Mesenteric fat pad (tissue), 1 donor: ENCODE measurements at places on chromosomes 16 and 17.

DNA sequence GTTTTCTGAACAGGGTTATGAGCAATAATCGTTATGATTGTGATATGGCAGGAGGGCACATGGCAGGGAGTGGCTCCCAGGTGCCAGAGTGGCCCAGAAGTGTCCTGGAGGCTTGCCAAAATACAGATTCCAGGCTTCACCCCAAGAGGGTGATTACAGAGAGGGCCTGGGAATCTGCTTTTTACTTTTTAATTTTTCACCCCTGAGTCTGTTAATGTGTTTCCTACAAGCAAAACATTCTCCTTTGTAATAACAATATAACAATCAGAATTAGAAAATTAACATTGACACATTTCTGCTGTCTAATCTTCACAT is 212.4 kb downstream of the SNX29 start:
- no peak for DNase-seq

DNA sequence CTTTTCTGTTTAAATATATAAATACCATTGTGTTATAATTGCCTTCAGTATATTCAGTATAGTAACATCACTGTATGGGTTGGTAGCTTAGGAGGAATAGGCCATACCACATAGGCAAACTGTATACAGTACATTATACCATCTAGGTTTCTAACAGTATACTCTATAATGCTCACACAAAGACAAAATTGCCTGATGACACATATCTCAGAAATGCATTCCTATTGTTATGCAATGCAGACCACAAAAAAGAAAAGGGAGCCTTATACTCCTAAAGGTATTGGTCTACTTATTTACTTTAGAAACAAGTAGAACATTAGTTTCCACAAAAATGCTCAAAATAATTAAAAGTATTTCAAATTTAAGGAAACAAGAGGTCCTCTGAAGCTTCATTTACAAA is 47.9 kb downstream of the SETD6 start:
- DNase-seq: no peak

- DNase-seq: no peak
These were observed 22.9 kb upstream of the CDH13 start for GRCh38 chr16:82603784-82604411.

- DNase-seq: no peak
These were observed 13.4 kb downstream of the BCO1 start for GRCh38 chr16:81251871-81252270.

DNA sequence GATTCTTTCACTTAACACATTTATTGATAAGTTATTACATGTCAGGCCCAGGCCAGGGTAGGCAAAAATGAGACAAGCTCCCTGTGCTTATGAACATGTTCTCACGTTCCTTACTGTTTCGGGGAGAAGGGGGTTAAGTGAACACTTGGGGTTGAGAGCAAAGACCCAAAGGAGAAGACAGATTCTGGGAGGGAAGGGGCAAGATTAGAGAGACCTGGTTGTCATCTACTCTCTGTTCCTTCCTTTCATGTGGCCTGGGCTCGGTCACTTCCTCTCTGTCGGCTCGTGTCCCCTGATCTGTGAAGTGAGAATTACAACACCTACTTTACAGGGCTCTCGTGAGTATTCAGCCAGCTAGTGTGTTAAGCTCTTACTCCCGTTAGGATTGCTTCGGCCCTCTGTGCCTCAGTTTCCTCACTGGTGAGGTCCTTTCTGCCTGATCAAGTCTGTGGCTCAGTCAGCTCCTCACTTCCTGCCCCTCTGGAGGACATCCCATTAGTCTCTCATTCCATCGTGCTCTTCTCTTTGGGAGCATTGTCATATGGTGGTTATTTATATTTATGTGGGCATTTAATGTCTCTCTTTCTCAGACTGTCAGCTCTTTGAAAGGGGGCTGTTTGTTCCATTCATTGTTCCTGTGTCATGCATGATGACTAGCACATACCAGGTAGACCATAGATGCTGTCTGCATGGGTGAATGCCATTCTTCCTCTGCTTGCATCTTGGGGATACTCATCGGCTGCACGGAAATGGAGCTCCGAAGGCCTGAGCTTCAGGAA is 38.9 kb downstream of the PLCG2 start:
- DNase-seq: no peak

DNA sequence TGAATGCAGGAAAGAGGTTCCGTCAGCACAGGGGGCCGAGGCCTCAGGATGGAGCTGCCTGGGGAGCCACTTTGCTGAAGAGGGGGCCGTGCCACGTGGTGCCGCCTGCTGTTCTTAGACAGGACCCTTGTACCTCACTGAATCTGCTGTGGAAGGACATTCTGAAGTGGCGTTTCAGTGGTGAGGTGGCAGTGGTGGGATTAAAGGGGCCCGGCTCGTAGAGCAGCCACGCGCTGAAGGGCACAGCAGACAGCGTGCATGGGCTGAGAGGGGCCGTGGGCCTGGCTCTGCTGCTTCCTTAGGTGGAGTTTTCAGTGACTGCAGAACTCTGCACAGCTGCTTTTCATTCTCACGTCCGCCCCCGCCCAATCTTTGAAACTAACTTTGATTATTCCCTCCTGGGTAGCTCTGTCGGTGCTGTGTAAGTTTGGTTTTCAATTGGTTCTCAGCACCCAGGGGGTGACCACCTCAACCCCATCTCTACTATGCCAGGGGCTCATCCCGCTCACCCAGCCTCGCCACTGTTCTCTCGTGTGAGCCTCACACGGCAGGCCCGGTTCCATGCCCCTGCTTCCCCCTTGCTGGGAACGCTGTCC is 70.3 kb downstream of the SEC14L1 start:
- DNase-seq: no peak

GRCh38 chr17:76550712-76551615 is 11.1 kb downstream of the PRCD start:
- DNase-seq: no peak

- no peak for DNase-seq
These were observed 12.1 kb downstream of the NDUFAF8 start for GRCh38 chr17:81251094-81251708.

DNA sequence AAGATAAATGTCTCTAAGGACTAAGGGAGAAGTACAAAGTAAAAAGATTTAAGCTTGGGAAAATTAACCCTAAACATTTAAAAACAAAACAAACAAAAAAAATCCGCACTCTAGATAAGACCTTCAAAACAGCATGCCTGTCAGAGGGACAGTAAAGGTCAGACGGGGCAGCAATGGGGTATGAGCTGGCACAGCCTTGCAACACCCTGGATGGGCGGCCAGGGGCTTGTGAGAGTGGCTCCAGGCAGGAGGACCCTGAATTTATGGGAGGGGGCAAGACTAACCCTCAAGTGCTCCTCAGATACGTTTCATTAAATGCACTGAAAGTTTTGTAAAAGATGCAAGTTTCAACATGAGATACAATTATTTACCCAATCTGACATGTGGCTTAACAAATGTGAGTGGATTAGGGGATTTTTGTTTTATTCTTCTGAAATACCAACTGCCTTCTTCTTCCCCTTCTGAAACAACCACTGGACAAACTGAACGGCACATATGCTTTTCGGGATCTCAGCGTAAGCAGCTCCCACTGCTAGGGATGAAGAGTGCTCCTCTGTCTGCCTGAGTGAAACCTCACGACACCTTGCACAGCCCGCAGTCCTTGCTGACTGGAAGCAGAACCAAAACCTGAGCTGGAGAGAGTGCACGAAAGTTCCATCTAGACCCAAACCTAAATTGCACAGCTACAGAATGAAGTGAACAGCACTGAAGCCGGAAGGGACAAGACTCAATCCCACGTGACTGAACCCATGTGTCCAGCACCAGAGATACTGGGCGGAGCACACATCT is 128.4 kb downstream of the ANKRD11 start:
- DNase-seq: no peak

GRCh38 chr16:88208112-88208511 is 174.6 kb upstream of the ZNF469 start:
- DNase-seq: peak; percentile 47

- DNase-seq: no peak
These were observed 71.7 kb upstream of the CBX4 start for GRCh38 chr17:79910985-79911361.

DNA sequence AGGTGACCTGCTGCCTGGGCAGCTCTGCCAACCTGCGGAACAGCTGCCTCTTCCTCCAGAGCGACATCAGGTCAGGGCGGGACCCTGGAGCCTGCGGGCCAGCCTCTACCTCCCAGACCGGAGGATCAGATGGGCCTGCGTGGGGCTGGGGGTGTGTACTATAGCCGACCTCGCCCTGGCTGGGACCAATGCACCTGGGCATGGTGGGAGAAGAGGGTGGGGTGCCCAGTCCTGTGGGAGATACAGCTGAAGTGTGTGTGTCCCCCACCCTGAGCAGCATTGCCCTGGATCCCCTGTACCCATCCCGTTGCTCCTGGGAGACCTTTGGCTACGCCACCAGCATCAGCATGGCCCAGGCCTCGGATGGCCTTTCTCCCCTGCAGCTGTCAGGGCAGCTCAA is 19.3 kb downstream of the CASKIN2 start:
- no peak for DNase-seq

- no peak for DNase-seq
These were observed 8.9 kb downstream of the C17orf78 start for GRCh38 chr17:37384560-37385149.

DNA sequence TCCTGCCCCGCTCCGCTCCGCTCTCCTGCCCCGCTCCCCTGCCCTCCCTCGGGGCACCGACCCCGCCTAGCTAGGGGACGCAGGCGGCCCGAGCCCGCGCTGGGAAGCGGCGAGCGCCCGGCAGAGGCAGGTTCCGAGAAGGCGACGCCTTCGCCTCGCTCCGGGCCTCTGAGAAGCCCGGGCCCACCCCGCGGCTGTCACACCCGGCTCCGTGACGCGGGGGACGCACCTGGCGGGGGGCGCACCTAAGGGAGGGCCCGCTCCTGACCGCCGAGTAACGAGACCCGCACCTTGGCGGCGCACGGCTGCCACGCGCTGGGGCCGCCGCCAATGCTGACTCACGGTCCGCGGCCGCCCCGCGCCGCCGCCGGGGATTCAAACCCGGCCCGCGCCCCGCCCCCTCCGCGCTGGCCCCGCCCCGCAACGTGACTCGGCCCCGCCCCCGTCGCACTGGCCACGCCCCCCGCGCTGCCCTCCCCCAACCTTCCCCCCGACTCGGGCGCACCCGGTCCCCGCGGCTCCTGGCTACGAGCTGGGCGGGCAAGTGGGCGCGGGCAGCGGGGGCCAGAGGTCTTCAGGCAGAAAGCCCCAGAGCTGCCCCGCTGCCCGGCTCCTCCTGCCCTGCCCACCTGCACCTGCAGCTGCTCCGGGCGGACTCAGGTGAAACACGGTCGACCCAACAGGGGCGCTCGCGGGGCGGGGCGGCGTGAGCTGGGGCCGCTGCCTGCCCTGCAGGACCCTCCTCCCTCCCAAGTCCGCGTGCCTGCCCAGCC is 27.8 kb downstream of the GNPTG start:
- no peak for DNase-seq

- no peak for DNase-seq
These were observed 19.8 kb downstream of the TAF1C start for GRCh38 chr16:84166796-84167695.

GRCh38 chr17:66343531-66344078 is 41.2 kb downstream of the PRKCA start:
- no peak for DNase-seq

- no peak for DNase-seq
These were observed 18.7 kb downstream of the DNASE1 start for GRCh38 chr16:3673201-3673600.

DNA sequence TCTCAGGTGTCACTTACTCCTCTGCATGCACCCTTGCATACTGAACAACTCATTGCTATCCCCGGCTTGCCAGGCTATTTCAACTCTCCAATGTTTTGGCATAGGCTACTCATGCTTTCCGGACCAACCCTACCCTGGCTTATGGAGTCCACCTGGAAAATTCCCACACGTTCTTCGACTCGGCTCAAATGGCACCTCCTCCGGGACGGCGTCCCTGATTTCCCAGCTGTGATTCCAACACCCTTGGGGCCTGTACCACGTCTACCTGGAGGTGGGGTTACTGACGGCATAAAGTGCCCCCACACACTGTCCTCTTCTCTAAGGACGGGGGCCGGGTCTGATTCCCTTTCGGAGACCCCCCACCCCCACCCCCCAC is 498 bp downstream of the SMYD4 start:
- DNase-seq: no peak

GRCh38 chr17:80948019-80948975 is 43.3 kb upstream of the CHMP6 start:
- DNase-seq: no peak

- no peak for DNase-seq
These were observed 1.9 kb downstream of the CMC2 start for GRCh38 chr16:81004646-81005353.

DNA sequence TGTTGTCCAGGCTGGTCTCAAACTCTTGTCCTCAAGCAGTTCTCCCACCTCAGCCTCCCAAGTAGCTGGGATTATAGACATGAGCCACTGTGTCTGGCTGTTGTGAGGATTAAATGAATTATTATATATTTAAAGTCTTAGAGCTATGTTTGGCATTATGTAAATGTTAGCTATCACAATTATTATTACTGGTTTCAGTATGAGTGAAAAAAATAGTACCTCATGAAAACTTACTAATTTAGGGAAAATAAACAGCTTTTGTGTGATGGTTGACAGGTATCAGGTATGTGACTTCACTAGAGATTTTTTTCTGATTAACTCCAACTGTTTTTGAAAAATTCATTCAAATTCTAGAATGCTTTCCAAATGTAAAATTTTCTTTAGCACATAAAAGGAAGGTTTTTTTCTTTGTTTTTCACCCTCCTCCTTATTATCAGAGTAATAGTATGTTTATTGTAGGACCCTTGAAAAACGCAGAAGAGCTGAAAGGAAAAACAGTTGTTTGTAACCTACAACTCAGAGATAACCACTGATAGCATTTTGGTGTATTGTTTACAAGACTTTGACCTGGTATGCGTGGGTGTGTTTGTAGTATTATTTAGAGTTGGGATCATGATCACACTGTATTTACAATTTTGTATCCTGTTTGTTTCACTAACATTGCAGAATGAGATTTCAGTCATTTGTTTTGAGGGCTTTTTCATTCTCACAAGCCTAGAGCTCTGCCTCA is 13.2 kb downstream of the NLK start:
- DNase-seq: no peak

DNA sequence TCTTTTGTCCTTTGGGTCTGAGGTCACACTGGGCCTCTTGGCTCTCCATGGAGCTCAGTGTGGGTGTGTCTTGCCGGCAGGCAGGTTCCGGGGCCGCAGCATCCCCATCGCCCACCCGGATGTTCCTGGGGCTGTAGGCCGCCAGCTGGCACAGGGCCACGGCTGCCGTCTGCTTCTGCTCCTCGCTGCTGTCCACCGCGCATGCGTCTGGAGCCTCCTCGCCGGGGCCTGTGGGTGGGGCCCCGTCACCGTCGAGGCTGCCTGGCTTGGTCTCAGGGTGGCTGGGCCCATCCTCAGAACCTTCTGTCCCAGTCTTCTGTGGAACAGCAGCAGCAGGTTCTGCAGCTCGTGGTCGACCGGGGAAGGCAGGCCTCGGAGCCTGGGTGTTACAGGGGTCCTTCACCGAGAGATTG is 9.6 kb downstream of the ZNF750 start:
- DNase-seq: no peak
